ENCODE measurements at places on chromosomes 7 and 10. TPM values are rescaled to one million over a fixed set of nuclear protein-coding genes. Genes with fewer than 3 reads are reported as not detected.

VWC2 gene
- not detected for total RNA-seq

SLIT1 gene
- 0.49 TPM for total RNA-seq

DNA sequence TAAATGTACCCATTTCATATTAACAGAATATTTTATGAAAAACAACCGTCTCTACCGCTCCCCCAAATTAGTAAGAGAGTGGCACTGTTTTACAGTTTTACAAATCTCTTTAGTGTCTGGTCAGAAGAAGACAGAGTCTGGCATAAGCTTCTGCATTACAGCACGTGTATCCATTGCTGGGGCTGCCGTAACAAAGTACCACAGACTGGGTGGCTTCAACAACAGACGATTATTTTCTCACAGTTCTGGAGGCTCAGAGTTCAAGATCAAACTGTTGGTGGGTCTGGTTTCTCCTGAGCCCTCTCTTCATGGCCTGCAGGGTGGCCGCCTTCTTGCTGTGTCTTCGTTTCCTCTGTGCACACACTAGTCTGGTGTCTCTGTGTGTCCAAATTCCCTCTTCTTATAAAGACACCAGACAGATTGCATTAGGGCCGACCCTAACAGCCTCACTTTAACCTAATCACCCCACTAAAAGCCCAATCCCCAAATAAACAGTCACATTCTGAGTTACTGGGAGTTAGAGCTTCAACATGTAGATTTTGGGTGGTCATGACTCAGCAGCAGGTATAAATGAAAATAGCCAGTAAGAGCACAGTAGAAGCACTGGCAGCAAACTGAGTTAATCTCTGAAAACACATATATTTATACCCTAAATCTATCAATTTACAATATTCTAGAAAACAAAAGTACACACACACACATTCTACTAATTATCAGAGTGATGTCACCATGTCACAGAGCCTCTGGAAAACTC, 4.0 kb upstream of the SPOCK2 start:
- no peak for DNase-seq

GRCh38 chr10:72285972-72286521, 12.3 kb downstream of the DDIT4 start:
- no peak for DNase-seq

- DNase-seq, result no peak
These were observed 19.8 kb downstream of the YME1L1 start for GRCh38 chr10:27134371-27134770.

- DNase-seq, result no peak
These were observed 145.6 kb downstream of the ZNF248 start for GRCh38 chr10:37711617-37712488.
